NCI-H2081 treated with DMSO at 0.1 percent for 48 hours (cell line): ENCODE measurements at places on chromosomes 11 and 22.
A peak's percentile ranks its signal among the peaks of the same experiment; 100 is the strongest.

- no peak for DNase-seq
Measured at GRCh38 chr22:27672721-27673418, 128.7 kb downstream of the MN1 start.

DNA sequence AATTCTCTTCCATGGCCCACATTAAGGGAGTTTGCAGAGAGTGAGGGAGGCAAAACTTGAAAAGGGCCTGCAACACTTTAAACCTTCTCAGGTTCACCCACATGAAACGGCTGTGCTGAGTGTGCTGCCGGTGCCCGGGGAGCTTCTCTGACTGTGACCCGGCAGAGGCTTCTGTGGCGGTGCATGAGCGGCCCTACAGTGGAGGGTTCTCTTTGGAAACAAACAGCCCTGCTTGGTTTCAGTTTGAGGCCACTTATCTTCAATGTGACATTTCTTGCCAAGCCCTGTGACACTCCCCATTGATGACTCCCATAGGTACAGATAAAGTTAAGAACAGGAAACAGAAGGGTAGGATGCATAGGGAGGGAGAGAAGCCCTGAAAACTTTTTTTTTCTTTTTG, 31.8 kb downstream of the FAM118A start:
- DNase-seq, result no peak

- DNase-seq, result no peak
Measured at GRCh38 chr22:33867118-33867866, 53.0 kb downstream of the LARGE1 start.

DNA sequence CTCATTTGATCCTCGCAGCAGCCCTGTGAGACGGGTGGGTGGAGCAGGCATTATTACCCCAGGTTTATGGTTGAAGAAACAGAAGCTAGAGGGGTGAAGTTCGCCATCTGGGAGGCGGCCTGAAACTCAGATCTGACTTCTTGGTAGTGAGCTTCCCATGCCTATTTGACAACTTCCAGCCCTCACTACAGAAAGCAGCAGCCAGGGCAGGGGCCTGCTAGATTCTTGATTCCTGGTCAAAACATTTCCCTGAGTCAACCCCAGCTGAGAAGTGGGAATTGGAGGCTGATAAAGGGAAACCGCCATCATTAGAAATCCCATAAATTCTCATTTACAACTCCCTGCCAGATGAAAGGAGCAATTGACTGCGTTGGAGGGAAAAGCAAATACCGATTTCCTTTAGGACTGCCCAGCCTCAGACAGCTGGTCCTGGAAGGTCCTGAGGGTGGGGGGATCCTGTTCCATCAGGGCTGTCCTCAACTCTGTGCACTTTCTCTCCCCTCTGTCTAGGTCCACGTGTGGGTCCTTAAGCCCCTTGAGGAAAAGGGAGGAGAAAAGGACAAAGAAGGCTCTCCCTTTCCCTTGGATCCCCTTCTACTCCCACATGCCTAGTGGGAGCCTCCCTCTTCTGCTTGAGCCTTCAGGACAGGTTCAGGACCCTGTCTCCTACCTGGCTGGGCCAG, 10.2 kb upstream of the NECTIN1 start:
- peak; percentile 40 for DNase-seq
